ENCODE measurements at places on chromosomes 13 and 19.

DNA sequence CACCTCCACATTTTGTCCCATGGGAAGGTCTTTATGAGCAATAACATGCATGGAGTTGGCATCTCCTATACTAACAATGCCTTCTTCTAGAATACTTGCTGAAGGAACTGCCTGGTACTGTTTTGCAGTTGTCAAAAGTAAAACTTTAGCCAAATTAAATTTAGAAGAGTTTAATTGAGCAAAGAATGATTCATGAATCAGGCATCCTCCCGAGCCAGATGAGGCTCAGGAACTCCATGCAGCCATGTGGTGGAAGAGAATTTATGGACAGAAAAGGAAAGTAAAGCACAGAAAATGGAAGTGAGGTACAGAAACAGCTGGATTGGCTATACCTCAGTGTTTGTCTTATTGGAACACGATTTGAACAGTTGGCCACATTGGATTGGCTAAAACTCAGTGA, 1081.9 kb downstream of the SLITRK1 start:
- DNase-seq: no peak

DNA sequence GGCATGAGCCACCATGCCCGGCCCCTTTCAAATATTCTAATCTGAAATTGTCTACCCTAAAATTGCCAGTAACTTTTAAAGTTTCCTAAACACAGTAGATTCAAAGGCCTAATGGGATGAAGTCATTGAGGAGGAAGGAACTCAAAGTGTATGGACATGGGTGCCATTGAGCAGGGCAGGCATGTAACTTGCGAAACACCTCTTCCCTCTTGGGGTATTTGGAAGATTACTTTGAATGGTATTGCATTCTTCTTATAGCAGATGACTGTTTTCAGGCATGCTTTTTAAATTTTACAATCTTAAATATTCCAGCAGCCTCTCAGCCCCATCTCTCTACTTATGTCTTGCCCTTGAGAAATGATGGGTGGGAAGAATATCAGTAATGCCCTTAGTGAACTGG, 21.0 kb downstream of the TM9SF2 start:
- DNase-seq: peak; percentile 61

GRCh38 chr13:93066187-93066586, 160.4 kb upstream of the GPC6 start:
- DNase-seq: no peak

DNA sequence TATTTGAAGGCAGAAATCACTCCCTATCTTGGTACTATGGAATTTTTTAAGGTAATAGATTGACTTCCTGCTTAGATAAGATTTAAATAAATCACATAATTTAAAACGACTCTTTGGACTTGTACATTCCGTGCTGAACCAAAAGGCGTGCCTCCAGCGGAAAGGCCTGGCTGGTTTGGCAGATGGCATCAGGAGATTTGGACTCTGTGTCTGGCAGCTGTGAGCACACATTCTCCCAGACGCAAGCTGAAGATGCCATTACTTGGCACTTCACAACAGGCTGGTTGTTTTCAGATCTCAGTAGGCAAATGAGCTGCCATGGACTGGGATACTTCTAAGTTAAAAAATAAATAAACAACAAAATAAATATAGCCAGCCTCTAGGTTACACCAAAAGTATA, 104.5 kb upstream of the SLC15A1 start:
- DNase-seq: no peak

GRCh38 chr19:47247308-47247990, 8.9 kb upstream of the CCDC9 start:
- no peak for DNase-seq

DNA sequence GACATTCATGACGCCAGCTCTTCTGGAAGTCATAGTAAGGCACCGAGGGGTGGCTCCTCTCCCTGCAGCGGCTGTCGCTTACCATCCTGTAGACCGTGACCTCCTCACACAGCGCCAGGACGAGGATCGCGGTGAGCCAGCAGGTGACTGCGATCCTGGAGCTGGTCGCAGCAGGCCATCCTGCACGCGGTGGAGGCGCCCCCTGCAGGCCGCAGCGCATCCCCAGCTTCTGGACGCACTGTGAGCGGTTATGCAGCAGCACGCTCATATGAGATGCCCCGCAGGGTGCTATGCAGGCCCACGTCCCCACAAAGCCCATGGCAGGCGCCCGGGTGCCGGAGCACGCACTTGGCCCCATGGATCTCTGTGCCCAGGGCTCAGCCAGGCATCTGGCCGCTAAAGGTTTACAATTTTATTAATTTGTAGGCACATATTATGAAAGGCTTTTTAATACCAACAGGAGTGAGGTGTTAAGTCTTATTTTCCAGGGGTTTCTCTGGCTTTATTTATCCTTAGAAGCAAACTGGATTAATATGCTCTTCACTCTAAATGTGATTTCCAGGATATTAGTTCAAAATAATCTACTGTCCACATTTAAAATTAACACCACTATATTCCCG, 35.6 kb upstream of the PSPC1 start:
- no peak for DNase-seq

DNA sequence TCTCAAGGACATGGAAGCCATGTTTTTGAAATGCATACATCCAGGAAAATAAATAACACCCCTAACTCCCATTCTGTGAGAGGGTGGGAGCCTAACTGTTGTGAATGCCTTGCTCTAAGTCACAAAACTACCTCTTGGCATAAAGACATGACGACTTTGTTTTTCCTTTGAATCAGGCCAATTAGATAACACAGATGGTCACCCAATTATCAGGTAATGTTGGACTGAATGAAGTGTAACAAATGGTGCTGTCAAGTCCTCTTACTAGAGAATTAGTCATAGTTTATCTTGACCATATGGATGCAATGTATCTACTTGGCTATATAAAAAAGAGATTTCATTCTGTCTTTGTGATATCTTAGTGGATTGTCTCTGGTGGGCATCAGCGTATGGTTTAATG, 553.6 kb upstream of the ATXN8OS start:
- DNase-seq: no peak

DNA sequence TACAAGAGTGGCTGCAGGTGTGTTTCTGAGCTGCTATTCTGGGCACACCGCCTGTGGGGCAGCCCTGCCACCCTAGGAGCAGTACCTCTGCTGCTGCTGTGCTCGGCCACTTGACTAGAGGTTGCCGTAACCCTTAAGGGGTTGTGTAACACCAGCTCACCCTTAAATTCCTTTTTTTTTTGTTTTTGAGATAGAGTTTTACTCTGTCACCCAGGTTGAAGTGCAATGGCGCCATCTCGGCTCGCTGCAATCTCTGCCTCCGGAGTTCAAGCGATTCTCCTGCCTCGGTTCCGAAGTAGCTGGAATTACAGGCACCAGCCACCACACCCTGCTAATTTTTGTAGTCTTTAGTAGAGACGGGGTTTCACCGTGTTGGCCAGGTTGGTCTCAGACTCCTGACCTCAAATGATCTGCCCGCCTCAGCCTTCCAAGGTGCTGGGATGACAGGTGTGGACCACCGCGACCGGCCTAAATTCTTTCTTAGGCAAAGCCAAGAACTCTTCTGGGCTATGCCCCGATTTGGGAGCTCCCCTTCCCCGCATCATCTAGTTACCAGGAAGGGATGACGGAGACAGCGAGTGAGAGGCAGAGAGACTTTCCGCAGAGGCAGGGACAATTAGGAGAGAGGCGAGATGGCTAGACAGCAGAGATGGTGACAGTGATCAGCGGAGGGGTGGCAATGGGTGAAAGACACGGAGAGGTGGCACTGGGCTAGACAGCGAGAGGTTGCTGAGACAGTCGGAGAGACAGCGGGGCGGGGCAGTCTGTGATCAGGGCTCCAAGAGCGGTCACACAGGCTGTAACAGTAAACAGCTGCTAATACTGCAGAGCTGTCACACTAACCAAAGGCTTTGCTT, 4.4 kb upstream of the LILRA5 start:
- DNase-seq: no peak

DNA sequence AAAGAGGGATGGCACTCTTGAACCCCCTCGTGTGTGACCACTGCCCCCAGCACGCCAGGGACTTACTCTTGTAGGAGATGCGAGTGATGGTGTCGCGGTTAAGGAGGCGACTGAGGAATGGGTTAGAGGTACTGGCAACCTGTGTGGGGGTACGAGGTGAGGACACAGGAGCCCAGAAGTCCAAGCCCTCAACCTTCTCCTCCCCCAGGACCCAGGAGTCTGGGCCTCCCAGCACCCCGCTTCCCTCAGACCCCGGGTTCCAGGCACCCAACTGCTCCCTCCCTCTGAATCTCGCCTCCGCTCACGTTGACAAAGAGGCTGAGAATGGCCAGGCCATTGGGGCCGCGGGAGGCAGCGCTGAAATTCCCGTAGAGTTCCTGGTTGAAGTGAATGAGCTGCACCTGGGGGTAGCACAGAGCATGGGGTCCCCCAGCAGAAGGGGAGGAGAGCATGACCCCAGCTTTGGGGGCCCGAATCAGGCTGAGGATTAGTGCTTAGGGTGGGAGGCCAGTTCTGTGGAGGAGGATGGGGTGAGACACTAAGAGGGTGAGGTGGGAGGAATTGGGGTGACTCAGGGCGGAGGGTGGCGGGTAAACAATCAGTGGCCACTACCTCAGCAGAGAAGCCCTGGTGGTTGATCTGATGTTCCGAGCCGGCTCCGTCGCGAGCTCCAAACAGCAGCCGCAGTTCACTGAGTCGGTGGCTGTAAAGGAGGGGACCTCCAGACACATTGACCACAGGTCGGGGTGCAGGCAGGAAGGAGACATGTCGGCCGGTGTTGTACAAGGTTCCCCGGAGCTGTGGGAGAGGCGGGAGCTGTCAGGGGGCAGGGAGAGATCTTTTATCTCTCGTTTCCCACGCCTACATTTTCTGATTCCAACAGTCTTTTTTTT, 2.5 kb upstream of the DBP start:
- no peak for DNase-seq

- DNase-seq: no peak
Measured at GRCh38 chr19:16014923-16015804, 61.1 kb upstream of the TPM4 start.

DNA sequence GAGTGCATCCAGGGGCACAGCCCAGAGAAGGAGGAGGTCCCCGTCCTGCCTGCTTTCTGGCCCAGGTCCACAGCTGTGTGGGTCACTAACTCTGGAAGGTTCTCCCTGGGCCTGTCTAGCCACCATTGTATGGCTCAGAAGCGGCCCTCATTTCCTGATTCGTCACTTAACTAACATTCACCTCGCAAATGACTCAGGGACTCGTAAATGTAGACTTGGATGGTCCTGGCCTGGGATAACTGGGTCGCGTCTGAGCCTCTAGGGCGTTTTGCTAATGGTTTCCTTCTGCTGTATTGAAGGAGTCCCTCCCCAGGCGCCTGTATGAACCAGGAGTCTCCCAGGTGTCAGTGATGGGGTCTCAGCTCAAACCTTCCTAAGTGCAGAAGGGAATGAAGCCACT, 162.8 kb downstream of the ZNF536 start:
- no peak for DNase-seq

DNA sequence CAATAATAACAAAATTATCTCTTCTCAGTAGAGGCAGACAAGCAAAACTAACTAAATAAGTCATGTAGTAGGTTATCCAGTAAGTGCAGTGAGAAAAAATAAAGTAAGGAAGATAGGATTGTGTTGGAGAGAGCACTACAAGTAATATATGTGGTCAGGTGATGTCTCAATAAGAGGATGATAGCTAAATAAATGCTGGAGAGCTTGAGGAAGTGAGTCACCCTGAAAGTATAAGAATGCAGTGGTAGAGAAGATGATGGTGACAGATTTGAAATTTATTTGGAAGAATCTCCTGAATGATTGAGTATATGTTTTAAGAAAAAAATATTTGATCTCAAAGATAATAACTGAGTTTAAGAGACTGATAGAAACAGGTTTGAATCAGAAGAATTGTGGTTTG, 152.2 kb upstream of the PRR20A start:
- no peak for DNase-seq

GRCh38 chr13:51287758-51288157, 51.7 kb upstream of the SERPINE3 start:
- DNase-seq: no peak

- DNase-seq: no peak
Measured at GRCh38 chr13:44455769-44456168, 82.1 kb downstream of the SERP2 start.

GRCh38 chr13:111117289-111117688, 2.2 kb downstream of the ARHGEF7 start:
- DNase-seq: no peak

- no peak for DNase-seq
Measured at GRCh38 chr13:31227063-31227462, 27.3 kb downstream of the B3GLCT start.
